ENCODE measurements at places on chromosomes 16 and 17.

DNA sequence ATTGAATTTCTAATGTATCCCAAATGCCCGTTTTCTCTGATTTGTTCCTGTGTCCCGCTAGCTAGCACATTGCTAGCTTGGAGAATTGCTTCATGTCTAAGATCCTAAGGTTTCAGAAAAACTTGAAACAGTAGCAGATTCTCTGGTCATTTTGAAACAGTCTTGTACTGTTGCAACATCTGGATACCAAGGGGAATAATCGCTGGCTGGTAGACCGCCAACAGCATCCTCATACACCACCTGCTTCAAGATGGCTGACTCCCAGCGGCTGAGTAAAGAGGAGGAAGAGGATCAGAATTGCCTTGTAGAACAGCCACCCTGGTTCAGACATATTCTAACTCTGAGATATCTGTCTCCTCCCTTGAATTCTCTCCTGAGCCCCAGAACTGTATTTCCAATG, 226.7 kb upstream of the ELAC2 start:
- no peak for DNase-seq

GRCh38 chr17:13759518-13760335, 158.0 kb upstream of the HS3ST3A1 start:
- DNase-seq: no peak

DNA sequence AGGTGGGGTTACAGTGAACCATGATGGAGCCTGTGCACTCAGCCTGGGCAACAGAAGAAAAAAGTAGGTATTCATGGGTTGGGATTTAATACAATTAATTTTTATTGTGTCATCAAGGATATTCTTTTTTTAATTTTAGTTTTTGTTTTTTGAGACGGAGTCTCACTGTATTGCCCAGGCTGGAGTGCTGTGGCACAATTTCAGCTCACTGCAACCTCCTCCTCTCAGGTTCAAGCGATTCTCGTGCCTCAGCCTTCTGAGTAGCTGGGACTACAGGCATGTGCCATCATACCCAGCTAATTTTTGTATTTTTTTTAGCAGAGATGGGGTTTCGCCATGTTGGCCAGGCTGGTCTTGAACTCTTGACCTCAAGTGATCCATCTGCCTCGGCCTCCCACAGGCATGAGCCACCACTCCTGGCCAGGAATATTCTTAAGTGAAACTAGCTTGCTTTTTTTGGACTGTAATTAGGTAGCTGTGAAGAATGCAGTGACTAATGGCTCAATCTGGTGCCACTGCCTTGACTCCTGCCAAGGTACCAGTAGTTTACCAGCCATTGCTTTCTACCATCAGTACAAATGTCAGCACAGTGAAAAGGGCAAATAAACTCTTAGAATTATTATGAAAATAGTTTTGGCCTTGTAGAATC, 4.8 kb downstream of the PPM1D start:
- DNase-seq: no peak

DNA sequence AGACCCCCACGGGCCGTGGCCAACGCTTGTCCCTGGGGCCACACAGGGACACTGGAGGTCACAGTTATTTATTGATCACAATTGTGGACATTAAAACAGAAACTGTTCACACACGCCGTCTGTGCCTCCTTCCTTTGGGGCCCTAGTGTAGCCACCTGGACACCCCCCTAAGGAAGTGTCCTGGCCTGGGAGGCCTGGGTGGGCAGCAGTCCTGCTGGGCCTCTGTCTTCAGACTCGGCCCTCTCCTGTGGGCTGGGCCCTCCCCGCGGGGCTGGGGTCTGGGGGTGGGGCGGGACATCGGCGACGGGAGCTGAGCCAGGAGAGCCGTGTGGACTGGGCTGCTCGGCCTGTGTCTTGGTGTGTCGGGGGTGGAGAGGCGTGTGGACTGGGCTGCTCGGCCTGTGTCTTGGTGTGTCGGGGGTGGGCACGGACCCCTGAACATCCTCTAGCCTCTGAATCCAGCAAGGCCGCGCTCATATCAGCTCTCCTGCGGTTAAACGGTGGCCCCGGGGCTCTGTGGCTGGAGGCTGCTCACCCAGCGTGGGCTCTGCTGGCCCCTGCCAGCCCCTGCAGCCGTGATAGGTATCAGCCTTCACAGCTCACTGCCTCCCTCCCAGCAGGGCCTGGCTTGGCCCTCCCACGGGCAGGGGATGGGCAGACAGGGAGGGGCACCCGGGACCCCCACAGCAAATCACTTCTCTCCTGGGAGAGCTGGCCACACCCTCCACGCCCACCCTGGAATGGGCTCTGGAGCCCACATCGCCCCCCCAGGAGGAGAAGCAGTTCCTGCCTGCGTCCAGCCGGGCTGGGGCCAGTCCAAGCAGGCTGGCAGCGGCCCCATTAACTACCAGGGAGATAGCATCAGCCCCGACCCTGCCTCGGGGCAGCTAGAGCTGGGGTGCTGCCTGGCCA, 1.1 kb upstream of the NHLRC4 start:
- DNase-seq: no peak

DNA sequence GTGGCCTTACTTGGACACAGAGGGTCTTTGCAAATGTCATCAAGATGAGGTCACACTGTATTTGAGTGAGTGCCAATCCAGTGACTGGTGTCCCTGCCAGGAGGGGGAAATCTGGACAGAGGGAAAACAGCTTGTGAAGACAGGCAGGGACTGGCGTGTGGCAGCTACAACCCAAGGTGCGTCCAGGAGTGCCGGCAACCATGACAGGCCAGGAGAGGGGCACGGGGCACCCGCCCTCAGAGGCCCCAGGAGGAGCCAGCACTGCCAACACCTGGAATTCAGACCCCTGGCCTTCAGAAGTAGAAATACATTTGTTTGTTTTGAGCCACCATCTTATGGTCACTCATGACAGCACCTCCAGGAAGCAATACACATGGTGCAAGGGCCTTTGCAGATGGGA, 225.7 kb downstream of the CPPED1 start:
- no peak for DNase-seq

GRCh38 chr17:79852748-79853147, 13.5 kb upstream of the CBX4 start:
- DNase-seq: no peak

DNA sequence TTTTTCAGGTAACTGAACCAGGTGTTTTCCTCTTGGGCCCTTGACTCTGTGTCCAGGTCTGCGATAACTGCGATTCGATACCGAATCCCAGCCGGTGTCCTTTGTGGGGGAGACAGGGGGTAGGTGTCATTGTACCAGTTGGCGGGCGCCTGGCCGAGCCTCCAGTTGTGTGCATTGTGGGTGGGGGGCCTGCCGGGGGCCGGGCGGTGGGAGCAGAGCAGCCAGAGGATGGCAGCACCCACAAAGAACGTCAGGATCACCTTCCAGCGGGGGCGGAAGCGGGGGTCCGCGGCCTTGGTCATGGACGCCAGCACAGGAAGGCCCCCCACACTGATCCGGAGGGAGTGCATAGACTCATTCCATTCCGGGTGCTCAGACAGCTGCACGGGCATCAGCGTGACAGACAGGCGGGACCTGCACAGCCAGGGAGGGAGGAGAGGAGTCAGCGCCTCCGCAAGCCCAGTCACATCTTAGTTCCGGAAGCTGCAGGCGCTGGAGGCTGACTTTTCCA, 12.3 kb downstream of the CANT1 start:
- no peak for DNase-seq

DNA sequence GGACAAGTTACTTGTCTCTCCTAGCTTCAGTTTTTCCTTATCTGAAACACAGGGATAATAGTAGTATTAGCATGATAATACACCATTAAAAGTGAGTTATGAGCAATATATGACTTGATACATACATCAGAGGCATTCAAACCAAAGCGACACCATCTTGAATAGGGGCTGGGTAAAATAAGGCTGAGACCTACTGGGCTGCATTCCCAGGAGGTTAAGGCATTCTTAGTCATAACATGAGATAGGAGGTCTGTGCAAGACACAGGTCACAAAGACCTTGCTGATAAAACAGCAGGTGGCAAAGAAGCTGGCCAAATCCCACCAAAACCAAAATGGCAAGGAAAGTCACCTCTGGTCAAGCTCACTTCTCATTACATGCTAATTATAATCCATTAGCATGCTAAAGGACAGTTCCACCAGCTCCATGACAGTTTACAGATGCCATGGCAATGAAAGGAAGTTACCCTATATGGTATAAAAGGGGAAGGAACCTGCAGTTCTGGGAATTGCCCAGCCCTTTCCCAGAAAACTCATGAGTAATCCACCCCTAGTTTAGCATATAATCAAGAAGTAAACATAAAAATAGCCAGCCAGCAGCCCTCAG, 37.2 kb upstream of the HS3ST3A1 start:
- DNase-seq: no peak

- DNase-seq: no peak
Measured at GRCh38 chr16:20598832-20599469, 22.8 kb upstream of the ACSM2B start.

- no peak for DNase-seq
Measured at GRCh38 chr17:57406131-57406980, 150.0 kb downstream of the MSI2 start.

DNA sequence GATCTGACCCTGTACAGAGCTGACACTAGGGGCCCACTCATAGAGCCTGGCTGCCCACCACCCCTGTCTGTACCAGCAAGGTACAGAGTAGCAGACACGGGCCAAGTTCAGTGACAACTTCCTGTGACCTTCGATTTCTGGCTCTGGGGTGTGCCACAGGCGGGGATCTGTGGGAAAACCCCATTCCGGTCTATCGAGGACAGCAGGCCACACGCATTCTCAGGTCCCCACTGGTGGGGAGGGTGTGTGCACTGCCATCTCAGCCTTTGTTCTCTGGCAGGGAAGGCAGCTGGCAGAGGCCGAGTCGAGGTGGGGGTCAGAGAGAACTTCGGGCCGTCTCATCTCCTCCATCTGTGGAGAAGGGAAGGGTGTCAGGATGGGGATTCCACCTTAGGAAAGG, 10.0 kb downstream of the NLE1 start:
- no peak for DNase-seq

DNA sequence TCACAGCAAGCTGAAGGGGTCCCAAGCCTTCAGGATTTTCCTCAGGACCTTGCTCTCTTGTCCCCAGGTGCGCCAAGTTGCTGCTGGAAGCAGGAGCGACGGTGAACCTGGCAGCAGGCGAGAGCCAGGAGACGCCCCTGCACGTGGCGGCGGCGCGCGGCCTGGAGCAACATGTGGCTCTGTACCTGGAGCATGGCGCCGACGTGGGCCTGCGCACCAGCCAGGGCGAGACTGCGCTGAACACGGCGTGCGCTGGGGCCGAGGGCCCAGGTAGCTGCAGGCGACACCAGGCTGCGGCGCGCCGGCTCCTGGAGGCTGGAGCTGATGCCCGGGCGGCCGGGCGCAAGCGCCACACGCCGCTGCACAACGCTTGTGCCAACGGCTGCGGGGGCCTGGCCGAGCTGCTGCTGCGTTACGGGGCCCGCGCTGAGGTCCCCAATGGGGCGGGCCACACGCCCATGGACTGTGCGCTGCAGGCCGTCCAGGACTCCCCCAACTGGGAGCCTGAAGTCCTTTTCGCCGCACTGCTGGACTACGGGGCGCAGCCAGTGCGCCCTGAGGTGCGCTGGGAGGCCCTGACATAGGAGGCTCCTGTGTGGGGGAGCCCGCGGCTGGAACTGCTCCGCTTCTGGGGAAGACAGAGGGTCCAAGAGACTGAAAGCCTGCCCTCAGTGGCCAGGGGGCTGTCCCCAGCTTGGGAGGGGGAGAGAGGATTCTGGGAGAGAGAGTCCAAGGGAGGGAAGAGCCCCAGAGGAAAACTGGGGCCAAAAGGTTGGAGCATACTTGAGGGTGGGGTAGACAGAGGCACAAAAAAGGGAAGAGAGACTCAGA, 6.4 kb downstream of the ASB16 start:
- no peak for DNase-seq

- no peak for DNase-seq
Measured at GRCh38 chr16:56505181-56505580, 14.6 kb downstream of the BBS2 start.
